Aorta (tissue), 5 donors: ENCODE measurements at places on chromosomes 7 and 10. TPM values are rescaled to one million over a fixed set of nuclear protein-coding genes. Genes with fewer than 3 reads are reported as not detected.

The DLX6 gene
- not detected for polyA plus RNA-seq

GRCh38 chr10:68280758-68281157 lies 48.8 kb upstream of the ATOH7 start:
- DNase-seq, result no peak

The TET1 gene
- polyA plus RNA-seq, result 0.25 TPM

GRCh38 chr10:18140957-18141845 lies 977 bp downstream of the CACNB2 start:
- no peak for DNase-seq

The GBX1 gene
- polyA plus RNA-seq, result not detected

- no peak for DNase-seq
These were observed 149.2 kb downstream of the REEP3 start for GRCh38 chr10:63670291-63670898.

DNA sequence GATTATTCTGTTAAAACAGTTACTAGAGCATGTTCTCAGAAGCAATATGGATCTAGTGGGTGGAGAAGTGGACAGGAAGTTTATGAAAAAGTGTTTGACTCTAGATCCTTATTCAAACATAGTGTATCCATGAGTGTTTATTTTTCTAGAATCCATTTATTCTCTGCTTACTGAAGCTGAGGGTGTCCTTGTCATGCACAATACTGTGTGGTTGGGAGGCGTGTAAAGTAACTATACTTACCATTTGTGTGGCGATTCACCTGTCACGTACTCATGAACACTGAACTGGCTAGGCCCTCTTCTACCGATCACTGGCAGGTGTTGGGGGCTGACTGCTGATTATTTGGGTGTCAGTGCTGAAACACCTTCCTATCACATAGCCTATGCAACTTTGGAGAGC lies 74.0 kb downstream of the POU6F2 start:
- DNase-seq, result no peak

- no peak for DNase-seq
These were observed 623.8 kb downstream of the SUGCT start for GRCh38 chr7:40758590-40758989.

GRCh38 chr10:17963431-17963830 lies 11.7 kb downstream of the SLC39A12 start:
- DNase-seq, result no peak

DNA sequence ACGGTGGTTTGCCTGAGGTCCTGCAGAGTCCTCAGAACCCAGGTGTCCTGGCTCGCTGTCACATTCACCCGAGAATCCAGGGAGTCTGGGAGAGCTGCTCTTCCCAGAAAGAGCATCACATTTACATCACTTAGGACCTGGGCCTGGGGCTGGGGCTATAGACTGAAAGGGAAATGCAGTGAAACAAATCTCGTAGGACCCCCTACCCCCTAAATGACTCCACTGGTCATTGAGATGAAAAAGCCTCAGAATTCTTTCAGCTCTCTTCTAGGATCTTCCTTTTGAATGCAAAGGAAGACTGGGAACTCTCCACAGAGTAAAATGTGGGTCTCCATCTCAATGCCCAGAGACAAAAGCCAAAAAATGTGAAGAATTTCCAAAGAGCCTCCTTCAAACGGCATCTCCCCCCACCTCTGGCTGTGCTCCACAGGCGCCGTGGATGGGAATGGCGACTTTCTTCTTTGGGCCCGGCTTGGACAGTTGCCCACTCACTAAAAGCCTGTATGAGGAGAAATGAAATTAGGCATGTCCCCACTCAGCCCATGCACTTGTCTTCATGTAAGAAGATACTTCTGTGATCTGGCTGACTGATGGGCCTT lies 49.0 kb upstream of the PODXL start:
- no peak for DNase-seq

The EFCAB10 gene
- not detected for polyA plus RNA-seq

DNA sequence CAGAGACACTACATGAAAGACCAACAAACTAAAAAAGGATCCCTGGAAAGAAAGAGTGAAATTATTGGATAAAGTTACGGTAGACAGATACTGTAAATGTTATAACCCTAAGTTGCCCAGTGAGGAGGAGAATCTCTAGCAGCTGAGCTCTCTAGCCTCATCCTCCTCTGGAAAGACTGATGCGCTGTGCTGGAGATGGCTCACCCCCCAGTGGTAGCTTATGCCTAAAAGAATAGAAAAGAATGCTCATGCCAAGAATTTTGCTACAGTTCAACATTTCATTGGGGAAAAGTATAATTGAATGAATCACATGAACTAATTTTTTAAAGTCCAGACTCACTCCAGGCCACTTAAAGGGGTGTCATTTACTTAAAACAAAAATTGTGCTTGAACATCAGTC lies 50.8 kb upstream of the RNF32 start:
- no peak for DNase-seq

DNA sequence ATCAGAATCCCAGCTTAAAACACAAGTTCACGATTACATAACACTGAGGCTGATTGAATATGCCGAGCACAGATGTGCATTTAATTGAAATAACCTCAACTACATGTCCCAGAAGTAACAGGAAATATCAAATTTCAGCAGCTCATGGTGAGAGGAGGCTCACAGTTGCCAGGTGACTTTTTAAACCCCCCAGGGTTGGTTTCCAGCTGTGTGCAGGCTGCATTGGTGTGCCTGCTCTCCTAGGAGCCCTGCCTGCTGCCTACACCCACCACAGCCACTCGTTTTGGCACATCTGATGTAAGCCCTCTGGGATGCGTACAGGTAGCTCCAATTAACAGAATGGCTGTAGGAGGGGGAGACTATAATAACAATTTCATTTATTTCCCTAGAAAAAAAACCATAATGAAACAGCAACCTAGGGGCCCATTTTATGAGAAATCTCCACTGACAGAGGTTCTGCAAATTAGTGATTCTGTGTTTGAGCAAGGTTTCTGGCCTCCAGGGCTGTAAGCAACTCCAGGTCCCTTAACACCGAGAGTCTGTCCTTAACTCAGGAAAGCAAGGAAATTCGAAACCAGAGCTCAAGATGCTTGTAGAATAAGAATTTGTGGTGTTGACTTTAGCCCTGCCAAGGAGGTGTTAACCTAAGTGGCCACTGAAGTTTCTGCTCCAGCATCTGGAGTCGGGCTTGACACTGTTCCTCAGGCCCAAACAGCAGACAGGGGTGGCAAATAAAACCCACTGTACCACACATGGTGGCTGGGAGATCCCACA lies 161.9 kb downstream of the BMPER start:
- DNase-seq, result no peak

GRCh38 chr7:2012981-2013380 lies 219.8 kb downstream of the MAD1L1 start:
- peak; percentile 52 for DNase-seq

GRCh38 chr10:49606981-49607535 lies 3.1 kb upstream of the SLC18A3 start:
- peak; percentile 88 for DNase-seq

The TCAF1 gene
- polyA plus RNA-seq, result 14.5 TPM

GRCh38 chr10:125548878-125549277 lies 134.1 kb downstream of the TEX36 start:
- no peak for DNase-seq

GRCh38 chr10:66755474-66755873 lies 170.4 kb upstream of the LRRTM3 start:
- DNase-seq, result no peak

The HMX3 gene
- polyA plus RNA-seq, result not detected

The CTNNA3 gene
- polyA plus RNA-seq, result 1.5 TPM

The SGMS1 gene
- 8.9 TPM for polyA plus RNA-seq

DNA sequence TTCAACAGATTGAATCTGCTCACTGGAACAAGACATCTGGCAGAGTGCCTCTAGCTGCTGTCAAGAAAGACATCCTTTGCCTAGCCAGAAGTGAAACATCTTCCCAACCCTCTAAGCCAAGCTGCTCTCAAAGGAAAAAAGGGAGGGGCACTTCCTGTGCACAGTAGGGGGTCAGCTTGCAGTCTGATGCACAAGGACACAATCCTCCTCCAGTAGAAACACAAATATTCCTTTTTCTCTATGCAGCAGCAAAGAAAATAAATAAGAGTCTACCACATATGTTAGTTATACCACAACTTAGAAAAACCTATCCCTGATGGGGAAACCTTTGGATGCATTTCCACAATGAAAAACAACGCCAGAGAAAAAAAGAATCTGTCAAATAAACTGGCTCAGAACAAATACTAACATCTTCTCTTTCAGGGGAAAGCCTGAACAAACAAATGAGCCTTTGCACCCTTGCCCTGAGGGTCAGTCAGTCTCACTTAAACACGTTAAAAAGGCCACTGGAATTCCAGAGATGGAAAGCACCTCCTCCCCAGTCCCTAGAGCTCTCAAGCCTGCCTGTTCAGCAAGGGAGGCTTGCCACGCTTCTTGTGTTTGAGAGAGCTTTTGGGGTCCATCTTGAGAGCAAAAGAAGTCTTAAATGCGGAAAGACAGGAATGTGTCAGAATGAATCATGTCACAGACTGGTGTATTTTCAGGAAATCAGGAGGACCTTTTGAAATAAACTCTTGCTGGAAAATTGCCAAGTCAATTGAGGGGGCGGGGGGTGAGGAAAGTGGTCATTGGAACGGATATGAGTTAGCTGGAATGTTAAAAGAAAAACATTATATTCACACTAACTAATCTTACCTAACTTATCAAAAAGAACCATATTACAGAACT lies 7.5 kb downstream of the LAMB1 start:
- no peak for DNase-seq

GRCh38 chr7:2258661-2259365 lies 16.8 kb downstream of the NUDT1 start:
- DNase-seq, result no peak

The MINDY4 gene
- 26.1 TPM for polyA plus RNA-seq

GRCh38 chr10:14588084-14588937 lies 186.4 kb downstream of the FAM107B start:
- DNase-seq, result peak; percentile 79
